Retinal pigment epithelial cell (primary cell): ENCODE measurements at places on chromosomes 12 and 14.

GRCh38 chr14:89635615-89636014 lies 218.6 kb upstream of the FOXN3 start:
- DNase-seq: no peak

DNA sequence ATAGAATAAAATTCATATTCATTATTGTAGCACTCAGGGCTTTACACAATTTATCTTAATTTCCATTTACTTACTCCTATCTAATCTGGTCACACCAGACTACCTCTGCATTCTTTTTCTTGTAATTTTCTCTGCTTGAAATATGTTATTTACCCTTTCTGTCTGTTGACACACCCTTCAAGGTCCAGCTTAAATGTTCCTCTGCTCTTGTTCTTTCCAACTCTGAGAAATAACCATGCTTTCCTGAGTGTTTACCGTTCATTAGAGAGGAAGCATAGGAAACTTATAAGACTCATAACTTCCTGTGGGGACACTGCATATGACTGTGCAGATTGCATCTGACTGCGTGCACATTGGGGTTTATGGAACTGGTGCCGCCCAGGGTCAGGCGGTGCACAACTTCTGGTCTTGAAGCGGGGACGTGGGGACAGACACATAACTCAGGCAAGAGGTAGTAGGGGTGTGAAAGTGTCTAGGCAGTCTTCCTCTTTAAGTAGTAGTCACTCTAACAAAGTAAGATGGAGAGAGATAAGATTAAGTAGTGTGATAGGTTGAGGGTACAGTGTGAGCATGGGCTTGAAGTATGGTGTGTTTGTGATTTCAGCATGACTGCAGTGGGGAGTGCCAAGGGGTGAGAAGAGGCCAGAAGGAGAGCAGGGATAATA lies 42.6 kb upstream of the FOXJ2 start:
- DNase-seq: no peak

DNA sequence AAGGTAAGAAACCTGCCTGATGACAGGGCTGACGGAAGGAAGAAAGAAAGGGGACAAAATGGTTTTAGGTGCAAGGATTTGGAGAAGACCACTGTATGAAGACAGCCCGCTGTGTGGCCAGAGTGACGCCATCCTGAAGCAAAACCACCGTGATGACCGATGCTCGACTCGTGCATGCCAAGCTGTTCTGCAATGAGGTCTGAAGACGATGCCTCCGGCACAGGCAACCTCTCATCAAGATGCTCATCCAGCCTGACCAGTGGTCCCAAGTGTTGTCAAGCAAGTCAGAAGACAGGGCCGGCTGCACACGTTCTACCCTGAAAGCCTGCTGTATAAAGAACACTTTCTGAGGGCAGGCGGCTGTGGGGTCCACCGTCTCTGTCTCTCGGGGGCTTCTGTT lies 34.8 kb downstream of the STX2 start:
- no peak for DNase-seq

DNA sequence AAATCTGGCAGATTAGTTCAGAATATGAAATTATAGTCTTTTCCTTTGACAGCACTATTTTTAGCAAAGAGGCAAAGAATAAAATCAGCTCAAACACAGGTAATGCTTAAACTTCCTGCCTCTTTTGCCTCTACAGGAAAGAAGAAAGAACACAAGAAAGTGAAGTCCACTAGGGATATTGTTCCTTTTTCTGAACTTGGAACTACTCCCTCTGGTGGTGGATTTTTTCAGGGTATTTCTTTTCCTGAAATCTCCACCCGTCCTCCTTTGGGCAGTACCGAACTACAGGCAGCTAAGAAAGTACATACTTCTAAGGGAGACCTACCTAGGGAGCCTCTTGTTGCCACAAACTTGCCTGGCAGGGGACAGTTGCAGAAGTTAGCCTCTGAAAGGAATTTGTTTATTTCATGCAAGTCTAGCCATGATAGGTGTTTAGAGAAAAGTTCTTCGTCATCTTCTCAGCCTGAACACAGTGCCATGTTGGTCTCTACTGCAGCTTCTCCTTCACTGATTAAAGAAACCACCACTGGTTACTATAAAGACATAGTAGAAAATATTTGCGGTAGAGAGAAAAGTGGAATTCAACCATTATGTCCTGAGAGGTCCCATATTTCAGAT lies 17.4 kb downstream of the TMPO start:
- no peak for DNase-seq

GRCh38 chr12:108701779-108702441 lies 29.4 kb downstream of the CORO1C start:
- peak; percentile 92 for DNase-seq

DNA sequence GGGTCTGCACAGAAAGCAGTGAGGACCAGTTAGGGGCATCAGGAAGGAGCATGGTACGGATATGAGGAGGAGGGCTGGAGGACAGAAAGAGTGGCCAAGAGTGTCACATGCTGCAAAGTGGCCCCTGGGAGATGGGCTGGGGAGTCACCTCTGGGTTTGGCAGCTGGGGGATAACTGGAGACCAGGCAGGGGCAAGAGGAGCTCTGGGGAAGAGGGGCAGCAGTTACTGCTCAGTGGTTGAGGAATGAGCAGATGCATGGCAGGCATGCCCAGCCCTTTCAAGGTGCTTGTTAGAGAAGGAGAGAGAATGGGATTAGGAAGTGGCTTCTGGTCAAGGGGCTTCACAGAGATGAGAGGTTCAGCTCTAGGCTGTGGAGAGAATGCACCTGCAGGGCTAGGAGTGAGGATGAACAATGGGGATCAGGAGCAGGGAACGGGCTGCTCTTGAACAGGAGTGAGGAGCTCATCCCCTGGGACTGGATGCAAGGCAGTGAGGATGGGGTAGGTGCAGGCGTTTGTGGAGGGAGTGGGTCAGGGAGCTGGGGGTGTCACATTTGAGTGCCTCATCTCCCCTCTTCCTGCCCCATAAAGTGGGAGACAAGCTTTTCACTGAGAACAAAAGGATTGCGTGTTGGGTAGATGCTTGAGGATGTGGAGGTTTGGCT lies 127.5 kb downstream of the PAPOLA start:
- no peak for DNase-seq

- DNase-seq: no peak
Measured at GRCh38 chr14:32896979-32897697, 41.5 kb upstream of the NPAS3 start.

DNA sequence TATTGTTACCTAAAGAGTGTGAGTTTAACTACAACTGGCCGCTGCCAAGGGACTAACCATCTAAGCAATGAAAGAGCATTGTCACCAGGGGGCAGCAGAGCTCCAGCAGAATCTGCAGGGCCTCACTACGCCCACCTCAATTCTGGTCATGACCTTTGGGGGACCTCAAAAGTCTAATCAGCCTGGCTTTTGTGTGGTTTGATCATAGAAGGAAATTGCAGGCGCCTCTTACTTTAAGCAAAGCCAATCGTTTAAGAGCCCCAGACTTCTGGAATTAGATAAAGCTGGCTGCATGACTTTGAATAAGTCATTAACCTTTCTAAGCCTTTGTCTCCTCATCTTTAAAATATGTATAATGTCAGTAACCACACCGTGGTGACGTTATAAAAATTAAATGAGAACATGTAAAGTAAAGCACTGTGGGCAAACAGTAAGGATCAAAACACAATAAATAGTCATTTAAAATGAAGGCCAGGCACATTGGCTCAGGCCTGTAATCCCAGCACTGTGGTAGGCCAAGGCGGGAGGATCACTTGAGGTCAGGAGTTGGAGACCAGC lies 58.6 kb downstream of the TBX3 start:
- DNase-seq: no peak

- no peak for DNase-seq
Measured at GRCh38 chr14:35932659-35933159, 106.6 kb downstream of the BRMS1L start.

GRCh38 chr12:7090222-7090998 lies 1.8 kb downstream of the C1R start:
- no peak for DNase-seq

- peak; percentile 98 for DNase-seq
Measured at GRCh38 chr14:96252999-96253539, 2.9 kb upstream of the BDKRB1 start.

DNA sequence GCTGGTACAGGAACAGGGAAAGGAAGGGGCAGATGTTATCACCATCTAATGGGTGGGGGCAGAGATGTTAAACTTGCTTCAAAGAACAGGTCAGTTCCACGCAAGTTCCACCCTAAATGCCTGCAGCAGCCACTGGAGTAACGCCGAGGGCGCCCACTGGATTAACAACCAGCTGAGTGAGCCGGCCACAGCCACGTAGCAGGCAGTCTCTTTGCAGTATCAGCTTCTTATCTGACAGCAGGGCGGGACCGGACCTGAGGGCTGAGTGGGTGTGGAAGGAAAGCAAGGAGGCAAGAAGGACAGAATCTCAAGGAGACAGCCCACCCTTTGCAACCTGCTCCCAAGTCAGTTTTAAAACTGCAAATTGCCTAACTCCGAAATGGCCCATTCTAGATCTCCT lies 38.4 kb upstream of the FOXN3 start:
- no peak for DNase-seq

DNA sequence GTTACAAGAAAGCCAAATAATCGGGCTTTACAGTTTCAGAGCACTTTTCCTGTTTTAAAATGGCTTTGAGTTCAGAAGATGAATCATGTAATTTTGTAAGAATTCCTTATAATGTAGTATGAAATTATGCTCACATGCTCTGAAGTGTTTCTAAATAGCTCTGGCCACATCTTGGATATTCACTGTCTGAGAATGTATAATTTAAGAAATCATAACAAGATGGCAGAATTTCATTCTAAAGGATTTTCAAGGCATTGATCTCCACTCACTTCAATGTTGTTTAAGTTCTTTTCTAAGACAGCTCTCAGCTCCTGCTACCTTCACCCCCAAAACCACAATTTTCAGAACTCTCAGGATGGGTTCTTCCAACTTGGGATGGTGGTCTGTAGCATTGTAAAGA lies 180.1 kb downstream of the DACT1 start:
- no peak for DNase-seq

- no peak for DNase-seq
Measured at GRCh38 chr12:69000074-69000473, 67.1 kb upstream of the CPM start.

DNA sequence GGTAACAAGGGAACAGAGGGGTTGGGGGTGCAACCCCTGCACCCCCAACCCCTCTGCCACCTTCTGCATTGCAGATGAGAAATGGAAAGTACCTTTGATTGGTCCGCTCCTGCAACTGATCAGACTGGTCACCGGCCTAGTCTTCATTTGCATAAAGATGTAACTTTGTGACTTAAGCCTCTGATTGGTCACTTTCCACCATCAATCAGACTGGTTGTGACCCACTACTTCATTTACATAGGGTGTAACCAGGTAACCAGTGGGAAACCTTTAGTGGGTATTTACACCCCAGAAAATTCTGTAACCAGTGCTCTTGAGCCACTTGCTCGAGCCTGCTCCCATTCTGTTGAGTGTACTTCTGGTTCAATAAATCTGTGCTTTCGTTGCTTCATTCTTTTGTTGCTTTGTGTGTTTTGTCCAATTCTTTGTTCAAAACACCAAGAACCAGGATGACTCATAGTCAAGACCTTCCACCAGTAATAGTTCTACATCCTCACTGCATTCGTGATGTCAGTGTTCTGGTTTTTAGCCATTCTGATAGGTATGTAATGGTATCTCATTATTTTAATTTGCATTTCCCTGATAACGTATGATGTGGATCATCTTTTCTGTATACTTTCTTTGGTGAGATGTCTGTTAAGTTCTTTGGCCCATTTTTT lies 30.8 kb downstream of the LEMD3 start:
- DNase-seq: no peak

GRCh38 chr12:55499810-55500252 lies 7.7 kb downstream of the OR6C68 start:
- DNase-seq: no peak

DNA sequence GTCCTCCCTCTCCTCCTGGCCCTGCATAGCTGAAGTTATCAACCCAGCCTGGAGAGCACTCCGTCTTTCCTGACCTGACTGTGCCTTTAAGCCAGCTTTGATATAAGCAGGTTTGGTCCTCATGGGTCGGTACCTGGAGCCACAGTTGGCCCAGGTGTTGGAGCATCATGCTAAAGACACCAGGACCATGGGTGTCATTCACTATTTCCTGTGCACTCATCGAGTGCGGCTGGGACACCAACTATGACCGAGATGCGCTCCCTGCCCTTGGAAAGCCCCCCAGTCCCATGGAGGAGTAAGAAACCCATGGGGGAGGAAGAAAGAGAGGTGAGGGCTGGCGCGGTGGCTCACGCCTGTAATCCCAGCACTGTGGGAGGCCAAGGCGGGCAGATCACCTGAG lies 78.9 kb upstream of the CCND2 start:
- no peak for DNase-seq

- no peak for DNase-seq
Measured at GRCh38 chr14:36660736-36661505, 739 bp upstream of the PAX9 start.

DNA sequence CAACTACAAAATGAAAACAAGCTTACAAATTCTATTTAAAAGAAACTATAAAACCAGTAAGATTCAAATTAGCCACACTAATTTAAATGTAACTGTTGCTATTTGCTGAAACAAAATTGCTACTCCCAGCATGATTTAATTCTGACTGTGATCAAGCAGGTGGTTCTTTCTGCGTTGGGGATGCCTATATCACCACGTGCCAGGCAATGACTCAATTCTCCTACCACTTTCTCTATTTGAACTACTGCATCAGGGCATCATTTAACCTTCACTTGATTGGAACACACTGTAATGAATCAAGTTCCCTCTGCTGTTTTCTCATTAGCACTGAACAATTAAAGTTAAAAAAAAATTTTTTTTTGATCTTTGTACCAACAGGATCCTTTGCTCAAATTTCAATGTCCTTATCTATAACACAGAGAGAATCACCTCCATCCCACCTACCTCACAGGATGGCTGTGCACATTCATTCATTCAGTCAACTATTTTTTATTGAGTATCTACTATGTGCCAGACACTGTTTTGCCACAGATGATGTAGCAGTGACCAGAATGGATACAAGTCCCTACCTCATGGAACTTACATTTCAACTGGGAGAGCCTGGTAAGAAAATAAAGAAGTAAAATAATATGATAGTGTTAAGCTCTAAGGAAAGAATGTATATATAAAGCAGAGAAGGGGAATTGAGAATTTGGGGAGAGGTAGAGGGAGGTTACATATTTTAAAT lies 8.0 kb upstream of the ACTN1 start:
- DNase-seq: no peak

GRCh38 chr12:131842169-131842568 lies 14.0 kb downstream of the MMP17 start:
- no peak for DNase-seq

DNA sequence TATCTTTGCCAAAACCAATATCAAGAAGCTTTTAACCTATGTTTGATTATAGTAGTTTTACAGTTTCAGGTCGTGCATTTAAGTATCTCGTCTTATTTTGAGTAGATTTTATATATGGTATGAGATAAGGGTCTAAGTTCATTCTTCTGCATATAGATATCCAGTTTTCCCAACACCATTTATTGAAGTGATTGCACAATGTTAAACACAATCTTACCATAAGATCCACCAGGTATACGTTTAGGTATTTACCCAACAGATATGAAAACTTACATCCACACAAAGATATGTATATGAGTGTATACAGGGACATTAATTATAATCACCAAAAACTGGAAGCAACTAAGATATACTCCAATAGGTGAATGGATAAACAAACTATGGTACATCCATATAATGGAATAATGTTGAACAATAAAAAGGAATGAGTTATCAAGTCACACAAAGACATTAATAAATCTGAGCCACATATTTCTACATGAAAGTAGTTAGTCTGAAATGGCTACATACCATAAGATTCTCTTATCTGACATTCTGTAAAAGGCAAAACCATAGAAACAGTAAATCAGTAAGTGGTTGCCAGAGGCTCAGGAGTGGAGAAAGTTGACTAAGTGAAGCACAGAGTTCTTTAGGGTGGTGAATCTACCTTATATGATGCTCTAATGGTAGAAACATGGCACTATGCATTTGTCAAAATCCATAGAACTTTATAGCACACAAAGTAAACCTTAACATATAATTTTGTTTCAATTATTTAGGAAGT lies 222.6 kb downstream of the NUAK1 start:
- no peak for DNase-seq
